NCI-H2081 (cell line): ENCODE measurements at places on chromosomes 16 and 17.

- DNase-seq = no peak
These were observed 15.2 kb downstream of the PIEZO1 start for GRCh38 chr16:88769617-88770460.

- no peak for DNase-seq
These were observed 101.9 kb upstream of the HSBP1 start for GRCh38 chr16:83705856-83706255.

DNA sequence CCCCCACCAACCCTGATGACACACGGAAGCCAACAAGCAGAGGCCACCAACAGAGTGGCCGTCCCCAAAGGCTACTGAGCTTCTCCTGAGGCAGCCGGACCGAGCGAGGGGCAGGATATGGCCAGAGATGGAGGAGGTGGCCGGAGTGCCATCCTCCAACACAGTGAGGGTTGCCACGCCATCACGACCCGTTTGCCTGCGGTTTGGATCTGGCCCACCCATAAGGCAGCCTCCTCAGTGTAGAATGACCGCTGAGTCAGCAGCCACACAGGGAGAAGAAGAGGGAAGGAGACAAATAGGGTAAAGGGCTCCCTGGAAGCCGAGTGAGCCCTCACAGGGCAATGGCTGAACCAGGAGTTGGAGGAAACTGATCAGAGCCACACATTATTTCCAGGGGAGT is 13.8 kb downstream of the HNF1B start:
- no peak for DNase-seq

- DNase-seq = peak; percentile 59
These were observed 75.4 kb downstream of the YPEL2 start for GRCh38 chr17:59406808-59407381.

- no peak for DNase-seq
These were observed 42.0 kb downstream of the IL21R start for GRCh38 chr16:27444015-27444414.

- DNase-seq = no peak
These were observed 12.1 kb downstream of the ATP2C2 start for GRCh38 chr16:84380405-84380804.

DNA sequence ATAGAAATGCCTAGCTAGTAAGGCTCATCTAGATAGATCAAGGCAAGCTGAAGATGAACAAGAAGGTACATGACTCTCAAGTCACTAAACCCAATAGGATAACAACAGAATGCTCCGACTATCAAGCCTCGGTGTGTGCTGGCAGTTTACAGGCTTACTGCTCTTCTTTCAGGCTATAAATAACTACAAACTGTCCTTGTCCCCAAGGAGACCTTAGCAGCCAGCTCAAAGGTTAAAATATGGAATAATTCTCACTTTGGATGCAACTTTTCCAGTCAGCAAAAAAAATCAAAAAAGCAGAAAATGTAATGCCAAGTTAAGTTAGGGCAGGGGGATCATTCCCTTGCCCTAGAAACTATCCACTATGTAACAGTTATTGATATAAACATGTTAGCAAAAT is 44.6 kb downstream of the SPOP start:
- no peak for DNase-seq

DNA sequence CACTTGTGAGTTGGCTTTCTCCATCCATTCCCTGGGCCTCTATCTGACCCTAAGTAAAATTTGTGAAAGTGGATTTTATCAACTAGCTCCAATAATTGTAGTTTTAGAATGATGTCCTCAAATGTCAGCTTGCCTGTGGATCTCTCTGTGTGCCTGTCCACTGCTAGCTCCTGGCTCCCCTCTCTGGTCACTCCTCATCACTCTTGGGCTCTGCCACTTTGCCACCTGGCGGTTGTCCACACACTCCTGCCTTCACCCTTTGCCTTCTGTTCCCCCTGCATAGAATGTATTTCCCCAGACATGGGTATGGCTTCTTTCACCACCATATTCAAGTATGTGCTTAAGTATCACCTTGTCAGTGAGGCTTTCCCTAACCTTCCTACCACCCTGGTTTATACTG is 19.8 kb downstream of the ANKFN1 start:
- DNase-seq = no peak

- no peak for DNase-seq
These were observed 5.9 kb downstream of the MLLT6 start for GRCh38 chr17:38710985-38711384.

GRCh38 chr17:75876938-75877751 is 1.2 kb downstream of the TRIM47 start:
- peak; percentile 59 for DNase-seq

GRCh38 chr16:80027007-80027965 is 426.7 kb upstream of the MAF start:
- DNase-seq = no peak

DNA sequence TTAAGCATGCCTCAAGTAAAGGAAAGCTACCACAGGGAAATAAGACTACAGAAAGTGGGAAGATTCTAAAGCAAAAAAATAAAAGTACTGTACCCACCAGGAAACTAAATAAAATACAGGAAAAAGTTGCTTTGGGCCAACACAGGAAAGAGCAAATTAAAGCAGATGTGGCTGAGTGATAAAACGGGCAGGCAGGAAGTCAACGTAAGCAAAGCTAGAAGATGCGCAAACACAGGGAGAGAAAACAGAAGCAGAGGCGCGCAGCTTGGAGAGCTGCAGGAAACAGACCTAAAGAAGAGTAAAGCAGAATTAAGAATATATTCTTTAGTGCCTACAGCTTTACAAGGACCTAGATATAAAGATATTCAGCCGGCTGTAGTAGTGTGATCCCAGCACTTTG is 21.7 kb downstream of the USP36 start:
- DNase-seq = no peak

DNA sequence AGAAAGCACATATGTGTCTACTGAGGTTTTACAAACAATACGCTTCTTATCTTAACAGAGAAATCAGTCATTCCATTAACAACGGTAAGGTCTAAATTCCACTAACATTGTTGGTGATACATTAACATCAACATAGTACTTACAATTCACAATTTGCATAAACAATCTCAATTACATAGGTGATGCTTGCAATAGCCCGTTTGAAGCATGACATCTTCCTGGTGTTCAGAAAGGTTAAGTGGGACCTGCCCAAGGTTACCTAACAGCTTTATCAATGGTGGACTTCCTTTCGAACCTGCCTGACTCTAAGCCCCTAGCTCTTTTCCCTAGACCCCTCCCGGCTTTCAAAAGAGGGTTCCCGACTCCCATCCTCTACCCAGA is 699 bp downstream of the FAM222B start:
- peak; percentile 8 for DNase-seq

GRCh38 chr16:49473131-49473530 is 99.5 kb downstream of the C16orf78 start:
- no peak for DNase-seq

GRCh38 chr17:41329279-41329948 is 13.9 kb upstream of the KRTAP17-1 start:
- peak; percentile 77 for DNase-seq

DNA sequence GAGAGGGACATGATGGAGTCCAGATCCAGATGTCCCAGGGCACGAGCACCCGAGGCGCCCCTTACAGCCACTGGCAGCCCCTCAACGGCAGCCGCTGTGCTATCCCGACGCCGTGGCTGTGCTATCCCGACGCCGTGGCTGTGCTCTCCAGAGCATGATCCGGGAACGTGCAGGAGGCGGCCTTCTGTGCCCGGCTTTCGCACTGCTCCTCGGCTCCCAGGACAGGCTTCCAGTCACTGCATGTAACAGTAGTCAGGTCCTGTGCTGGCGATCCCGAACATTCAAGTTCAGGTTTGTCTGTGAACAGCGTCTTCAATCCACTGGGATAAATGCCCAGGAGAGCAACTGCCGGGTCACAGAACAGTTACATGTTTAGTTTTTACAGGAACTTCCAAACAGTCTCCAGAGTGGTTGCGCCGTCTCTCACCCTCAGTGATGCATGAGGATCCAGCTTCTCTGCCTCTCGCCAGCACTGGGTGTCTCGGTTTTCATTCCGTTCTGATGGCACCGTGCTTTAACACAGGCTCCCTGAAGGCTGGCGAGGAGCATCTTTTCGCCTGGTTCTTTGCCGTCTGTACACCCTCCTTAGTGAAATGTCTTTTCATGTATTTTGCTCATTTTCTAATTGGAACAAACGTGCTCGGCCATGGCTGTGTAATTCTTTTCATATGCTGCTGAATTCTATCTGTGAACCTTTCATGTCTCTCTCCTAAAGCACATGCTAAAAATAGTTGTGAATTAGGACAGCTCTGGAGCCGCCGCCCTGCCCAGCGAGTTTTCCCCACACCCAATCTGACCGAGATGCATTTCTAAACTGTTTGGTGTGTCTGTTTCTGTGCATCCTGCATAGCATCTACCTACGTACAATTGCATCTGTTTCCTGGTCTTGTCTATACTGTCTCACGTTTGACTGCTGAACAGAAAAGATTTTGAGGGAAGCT is 72.6 kb upstream of the METRNL start:
- DNase-seq = no peak

- DNase-seq = peak; percentile 10
These were observed 129.1 kb downstream of the AIPL1 start for GRCh38 chr17:6305613-6306360.

GRCh38 chr16:69741519-69741918 is 13.2 kb downstream of the NOB1 start:
- no peak for DNase-seq

GRCh38 chr17:72394531-72394930 is 273.7 kb downstream of the SOX9 start:
- DNase-seq = no peak

GRCh38 chr16:64133366-64133765 is 988.5 kb downstream of the CDH11 start:
- DNase-seq = no peak

GRCh38 chr17:1467898-1468492 is 12.0 kb upstream of the CRK start:
- DNase-seq = no peak

- DNase-seq = no peak
These were observed 54.8 kb downstream of the VAC14 start for GRCh38 chr16:70746040-70746707.

DNA sequence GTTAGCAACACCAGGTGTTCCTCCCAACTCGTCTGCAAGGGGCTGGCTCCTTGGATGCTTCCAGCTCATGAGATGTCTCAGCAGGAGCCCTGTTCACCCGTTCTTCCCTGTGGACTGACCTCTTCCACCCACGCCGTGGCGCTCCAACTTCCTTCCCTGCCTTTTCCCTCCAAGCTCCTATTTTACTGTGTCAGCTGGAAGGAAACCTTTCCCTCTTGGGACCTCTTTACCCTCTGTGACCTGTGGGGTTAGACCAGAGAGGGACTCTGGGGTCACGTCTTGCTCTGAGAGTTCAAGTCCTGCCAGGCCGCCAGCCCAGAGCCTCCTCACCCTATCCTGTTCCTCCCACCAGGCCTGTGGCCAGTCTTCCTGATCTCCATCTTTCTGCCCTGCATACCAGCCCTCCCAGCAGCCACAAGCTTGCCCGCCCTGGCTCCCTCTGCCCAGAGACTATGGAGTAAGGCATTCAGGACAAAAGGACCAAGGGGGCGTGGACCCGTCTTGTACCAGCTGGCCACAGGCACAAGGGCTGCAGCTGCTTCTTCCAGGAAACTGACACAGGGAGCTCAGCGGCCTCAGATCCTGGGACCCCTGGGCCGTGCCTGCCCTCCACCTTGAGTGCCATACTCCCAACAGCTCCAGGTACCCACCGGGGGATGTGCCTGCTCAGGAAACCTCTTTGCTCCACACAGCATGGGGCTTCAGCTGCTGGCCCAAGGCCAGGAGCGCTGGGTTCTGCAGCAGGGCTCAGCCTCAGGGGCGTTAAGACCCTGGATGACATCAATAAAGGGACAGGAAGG is 3.0 kb downstream of the PAQR4 start:
- DNase-seq = peak; percentile 35

DNA sequence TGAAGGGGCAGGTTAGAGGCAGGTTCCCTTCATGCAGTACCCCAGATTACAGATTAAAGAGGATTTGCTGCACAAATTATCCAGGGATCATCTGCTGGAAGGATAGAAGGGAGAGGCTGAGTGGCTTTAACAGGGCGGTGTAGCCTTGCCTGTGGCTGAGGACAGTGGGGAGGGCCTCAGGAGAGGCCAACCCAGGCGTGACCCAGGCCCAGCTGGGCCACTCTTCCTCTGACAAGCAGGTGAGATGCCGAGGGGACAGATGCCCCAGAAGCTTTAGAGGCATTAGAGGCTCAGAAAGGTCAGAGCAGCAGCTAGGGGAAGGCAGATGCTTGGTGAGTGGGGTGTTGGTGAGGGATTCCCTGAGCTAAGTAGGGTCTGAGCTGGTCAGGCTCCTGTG is 18.1 kb upstream of the MTMR4 start:
- DNase-seq = no peak

DNA sequence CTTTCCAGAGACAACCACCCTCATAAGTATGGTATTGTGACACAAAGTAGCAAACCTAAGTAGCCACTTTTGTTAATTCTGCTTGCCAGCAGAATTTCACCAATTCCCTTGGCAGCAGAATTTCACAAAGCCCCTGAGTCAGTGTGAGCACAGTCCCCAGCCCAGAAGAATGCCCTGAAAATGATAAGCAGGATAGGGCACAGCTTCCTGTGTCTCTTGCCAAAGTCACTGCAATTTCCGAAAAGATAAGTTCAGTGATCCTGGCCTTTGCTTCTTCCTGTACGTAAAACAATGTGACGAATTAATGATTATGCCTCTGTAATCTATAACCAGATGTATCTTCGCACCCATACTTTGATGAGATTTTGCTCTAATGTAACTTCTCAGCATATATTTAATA is 16.0 kb upstream of the WIPF2 start:
- no peak for DNase-seq

DNA sequence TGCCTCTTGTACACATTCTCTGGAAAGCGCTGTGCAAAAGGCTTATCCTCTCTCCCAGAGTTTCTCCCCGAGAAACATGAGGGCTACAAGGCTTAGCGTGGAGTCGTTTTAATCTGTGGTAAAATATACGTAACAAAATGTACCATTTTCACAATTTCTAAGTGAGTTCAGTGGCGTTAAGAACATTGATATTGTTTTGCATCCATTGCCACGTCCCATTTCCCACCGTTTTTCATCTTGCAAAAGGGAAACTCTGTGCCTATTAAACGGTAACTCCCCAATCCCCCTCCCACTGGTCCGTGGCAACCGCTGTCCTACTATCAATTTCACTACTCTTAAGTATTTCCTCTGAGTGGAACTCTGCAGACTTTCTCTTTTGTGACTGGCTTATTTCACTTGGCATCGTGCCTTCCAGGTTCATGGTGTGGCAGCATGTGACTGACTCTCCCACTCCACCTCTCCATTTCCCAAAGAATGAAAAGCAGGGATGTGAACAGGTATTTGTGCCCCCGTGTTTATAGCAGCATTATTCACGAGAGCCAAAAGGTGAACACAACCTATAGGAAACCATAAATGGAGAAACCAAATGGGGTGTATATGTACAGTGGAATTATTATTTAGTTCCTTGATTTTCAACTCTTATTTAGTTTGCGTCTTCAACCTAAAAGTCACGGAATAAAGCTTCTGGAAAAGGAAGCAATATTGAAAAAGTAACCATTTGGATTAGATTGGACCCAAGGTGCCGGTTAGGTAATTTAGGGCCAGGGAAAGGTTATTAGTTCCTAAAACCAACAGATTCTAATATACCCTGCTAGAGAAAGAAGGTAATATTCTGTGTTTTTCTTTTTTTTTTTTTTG is 1.1 kb upstream of the USP32 start:
- peak; percentile 87 for DNase-seq
